Stimulated activated CD4-positive, alpha-beta T cell treated with anti-CD3 and anti-CD28 coated beads, Interleukin-1b, Interleukin-23, amount 100 ng/mL, for 1 hour (primary cell): ENCODE measurements at places on chromosomes 1 and 21.

DNA sequence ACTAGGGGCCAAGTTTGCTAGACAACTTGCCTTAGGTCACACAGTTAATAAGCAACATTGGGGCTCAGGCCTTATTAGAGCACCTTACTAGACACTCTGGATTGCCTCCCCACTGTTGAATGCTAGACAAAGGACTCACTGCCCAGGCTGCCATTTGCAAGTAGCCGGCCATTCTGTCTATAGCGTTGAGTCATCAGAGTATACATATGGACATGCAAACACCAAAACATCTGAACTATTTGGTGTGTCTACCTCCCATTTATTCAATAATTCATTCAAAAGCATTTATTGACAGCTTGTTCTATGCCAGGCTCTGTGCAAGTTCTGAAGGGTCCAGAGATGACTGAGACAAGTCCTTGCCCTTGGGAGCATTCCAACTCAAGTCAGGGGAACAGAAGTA is 181.4 kb upstream of the DPT start:
- DNase-seq, result no peak

GRCh38 chr1:61058483-61059245 is 23.7 kb upstream of the NFIA start:
- no peak for DNase-seq

DNA sequence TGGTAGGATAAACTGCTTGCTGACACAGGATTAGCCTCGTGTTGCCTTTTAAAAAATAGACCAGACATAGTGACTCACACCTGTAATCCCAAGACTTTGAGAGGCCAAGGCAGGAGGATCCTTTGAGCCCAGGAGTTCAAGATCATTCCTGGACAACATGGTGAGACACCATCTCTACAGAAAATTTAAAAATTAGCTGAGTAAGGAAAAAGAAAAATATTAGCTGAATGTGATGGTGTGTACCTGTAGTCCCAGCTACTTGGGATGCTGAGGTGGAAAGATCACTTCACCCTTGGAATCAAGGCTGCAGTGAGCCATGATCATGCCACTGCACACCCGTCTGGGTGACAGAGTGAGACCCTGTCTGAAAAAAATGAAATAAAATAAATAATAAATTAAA is 82.0 kb downstream of the ETS2 start:
- DNase-seq, result no peak

- no peak for DNase-seq
Observed at GRCh38 chr1:211647711-211648121, 27.7 kb downstream of the NEK2 start.

GRCh38 chr1:118981436-118981835 is 6.7 kb downstream of the TBX15 start:
- no peak for DNase-seq

GRCh38 chr1:29256394-29256793 is 20.1 kb downstream of the PTPRU start:
- DNase-seq, result no peak

- no peak for DNase-seq
Observed at GRCh38 chr1:156766298-156767100, 836 bp upstream of the PRCC start.

- DNase-seq, result no peak
Observed at GRCh38 chr1:39106801-39107327, 80.7 kb downstream of the NDUFS5 start.

- no peak for DNase-seq
Observed at GRCh38 chr1:112517231-112517630, 8.5 kb downstream of the WNT2B start.

DNA sequence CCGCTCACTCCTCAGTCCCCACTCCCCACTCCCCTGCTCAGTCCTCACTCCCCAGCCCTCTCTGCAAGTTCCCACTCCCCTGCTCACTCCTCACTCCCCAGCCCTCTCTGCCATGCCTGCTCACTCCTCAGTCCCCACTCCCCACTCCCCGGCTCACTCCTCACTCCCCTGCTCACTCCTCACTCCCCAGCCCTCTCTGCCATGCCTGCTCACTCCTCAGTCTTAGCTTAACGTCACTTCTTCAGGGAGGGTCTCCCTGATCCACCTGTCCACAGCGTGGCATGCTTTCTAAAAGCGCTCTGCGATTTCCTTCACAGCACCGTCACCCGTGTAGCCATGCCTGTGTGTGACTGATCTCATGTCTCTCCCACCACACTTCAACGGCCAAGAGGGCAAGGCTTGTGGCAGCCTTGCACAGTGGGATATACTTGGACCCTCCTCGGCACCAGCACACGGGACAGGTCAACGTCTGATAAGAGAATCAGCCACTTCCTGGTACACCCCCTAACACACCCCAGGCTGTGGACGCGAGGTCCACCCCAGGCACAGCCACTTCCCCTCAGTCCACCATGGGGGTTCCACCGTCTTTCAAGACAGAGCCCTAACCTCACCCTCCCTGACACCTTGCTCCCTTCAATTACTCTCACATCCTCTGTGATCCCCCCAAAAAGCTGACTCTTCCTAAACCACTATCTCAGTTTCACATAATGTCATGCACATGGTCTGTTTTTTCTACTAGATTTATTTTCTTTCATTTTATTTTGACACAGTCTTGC is 14.0 kb downstream of the PRDM15 start:
- DNase-seq, result no peak

DNA sequence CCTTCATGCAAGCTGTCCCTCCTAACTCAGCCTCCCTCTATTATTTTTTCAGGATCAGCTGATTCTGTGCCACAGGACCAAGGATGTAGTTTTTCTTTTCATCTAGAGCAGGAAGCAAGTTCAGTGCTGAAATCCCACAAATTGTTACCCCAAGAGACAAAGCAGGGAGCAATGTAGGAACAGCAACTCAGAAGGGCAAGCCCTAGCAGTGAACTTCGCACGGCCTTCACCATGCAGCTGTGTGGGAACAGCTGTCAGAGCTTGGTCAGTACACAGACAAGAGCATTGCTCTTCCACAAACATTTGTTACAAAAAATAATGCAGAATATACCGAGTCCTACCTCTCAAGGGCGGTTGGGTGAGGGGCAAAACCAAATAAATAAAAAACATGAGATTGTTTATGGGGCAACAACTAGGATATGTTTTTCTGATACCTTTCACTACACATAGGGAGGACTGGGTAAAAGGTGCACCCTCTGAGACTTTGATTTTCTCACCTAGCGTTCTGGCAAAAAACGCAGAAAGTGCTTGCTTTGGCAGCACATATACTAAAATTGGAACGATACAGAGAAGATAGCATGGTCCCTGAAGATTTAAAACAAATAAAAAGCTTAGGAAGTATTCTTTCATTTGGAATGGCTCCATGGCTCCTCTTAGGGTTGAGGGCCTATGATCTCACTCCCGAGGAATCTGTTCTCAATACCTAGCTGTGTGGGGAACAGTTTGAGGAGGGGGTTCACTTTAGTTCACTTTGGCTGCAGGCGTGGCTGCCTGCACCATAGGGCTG is 37.1 kb upstream of the ANGPTL7 start:
- no peak for DNase-seq

GRCh38 chr1:186531561-186532165 is 70.7 kb upstream of the PDC start:
- no peak for DNase-seq
